ENCODE measurements at places on chromosomes 3 and 15. TPM values are rescaled to one million over a fixed set of nuclear protein-coding genes. Genes with fewer than 3 reads are reported as not detected.

The PROS1 gene
- polyA plus RNA-seq = 41.7 TPM

The FAM107A gene
- 4.6 TPM for polyA plus RNA-seq

The XYLB gene
- polyA plus RNA-seq = 13.9 TPM

The SST gene
- polyA plus RNA-seq = 15.1 TPM

The FETUB gene
- 0.92 TPM for polyA plus RNA-seq

The TJP1 gene
- 155 TPM for polyA plus RNA-seq

The SLC2A2 gene
- polyA plus RNA-seq = 27.6 TPM

The ACTRT3 gene
- 4.4 TPM for polyA plus RNA-seq

The PIERCE2 gene
- polyA plus RNA-seq = 7.3 TPM

The TRPC1 gene
- polyA plus RNA-seq = 8.7 TPM

The MYL3 gene
- polyA plus RNA-seq = 22.5 TPM

The INSYN1 gene
- 11.1 TPM for polyA plus RNA-seq

The CHSY1 gene
- 50.0 TPM for polyA plus RNA-seq

The CRELD1 gene
- 72.2 TPM for polyA plus RNA-seq

Measured in renal cortex interstitium (tissue), 15 donors.